ENCODE measurements at places on chromosomes 4 and X.

- DNase-seq: no peak
Observed at GRCh38 chr4:961351-962230, 11.8 kb downstream of the DGKQ start.

GRCh38 chrX:102650903-102651241 lies 411 bp upstream of the GPRASP1 start:
- no peak for DNase-seq

DNA sequence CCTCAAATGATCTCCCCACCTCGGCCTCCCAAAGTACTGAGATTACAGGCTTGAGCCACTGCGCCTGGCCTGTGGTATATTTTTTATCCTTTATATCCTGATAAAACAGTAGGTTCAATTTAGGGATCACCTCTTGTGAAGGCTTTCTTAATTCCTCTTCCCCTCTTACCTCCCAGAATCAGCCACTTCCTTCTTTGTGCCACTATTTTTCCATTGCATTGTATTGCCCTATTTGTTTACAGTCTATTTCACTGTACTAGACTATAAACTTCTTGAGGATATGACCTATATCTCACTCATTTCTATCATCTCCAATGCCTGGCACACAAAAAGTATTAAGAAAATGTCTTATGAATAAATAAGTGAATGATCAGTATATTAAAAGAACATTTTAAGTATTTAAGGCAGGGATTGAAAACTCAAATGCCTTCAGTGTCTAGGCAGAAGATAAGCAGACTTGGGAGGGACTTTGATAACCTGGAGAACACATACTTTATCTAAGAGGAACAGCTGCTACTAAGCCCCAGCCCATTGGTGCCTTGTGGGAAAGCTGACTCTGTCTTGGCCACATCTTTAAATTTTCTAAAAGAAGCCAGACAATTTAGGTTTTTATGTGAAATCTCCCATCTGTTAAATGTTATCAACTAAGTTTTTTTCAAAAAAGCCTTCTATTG lies 82.3 kb upstream of the OGT start:
- DNase-seq: no peak

- DNase-seq: no peak
Observed at GRCh38 chr4:39682138-39682537, 15.8 kb upstream of the UBE2K start.

DNA sequence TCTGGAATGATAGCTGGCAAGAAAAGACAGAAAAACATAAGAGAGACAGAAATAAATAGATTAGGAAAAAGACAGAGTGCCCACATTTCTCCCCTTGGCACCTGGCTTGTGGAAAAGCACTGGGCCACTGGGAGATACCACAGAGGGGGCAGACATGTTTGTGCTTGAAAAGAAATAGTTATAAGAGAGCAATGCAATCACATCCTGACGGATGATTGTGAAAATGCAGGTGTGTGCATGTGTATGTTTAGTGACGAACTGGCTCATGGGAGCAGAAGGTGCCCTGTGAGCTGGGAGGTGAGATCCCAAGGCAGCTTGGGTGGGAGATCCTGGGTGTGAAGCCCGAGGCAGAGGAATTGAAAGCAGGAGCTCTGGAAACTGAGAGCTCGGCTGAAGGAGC lies 617.9 kb downstream of the BCOR start:
- DNase-seq: no peak

- no peak for DNase-seq
Observed at GRCh38 chr4:105496899-105497298, 23.0 kb upstream of the PPA2 start.

DNA sequence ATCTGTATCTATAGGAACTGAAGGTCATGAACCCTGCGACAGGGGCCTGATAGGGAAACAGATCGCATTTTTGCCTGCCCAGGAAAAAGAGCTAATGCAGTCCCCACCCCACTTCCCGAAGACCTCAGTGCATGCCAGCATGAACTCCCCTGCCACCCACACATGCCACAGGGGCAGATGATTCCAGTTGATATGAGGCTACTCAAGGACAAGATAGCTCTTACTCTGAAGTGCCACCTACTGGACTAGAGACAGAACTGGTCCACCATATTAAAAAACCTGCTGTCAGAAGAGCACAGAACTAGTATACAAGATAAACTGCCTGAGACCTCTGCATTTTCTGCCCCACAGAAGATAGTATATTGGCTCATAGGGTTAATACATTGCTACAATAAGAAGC lies 68.0 kb downstream of the YIPF7 start:
- DNase-seq: no peak

DNA sequence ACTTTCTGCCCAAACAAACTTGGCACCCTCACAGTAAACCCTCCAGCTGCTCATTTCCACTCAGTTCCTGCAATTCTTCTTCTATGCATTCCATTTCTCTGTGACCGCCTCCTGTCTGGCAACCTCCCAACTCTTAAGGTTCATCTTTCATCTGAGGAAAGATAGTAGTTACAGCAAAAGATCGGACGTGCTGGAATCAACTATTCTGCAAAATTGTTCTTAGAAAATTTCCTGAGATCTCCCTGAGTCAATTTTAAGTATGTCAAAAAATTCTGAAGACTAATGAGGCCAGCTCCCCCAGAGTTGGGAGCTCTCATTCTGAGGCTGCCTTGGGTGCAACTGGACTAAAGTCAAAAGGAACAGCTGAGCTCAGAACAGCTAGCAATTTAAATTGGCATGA lies 1026.0 kb downstream of the ADGRL3 start:
- DNase-seq: no peak

GRCh38 chr4:26069218-26069617 lies 155.2 kb downstream of the SMIM20 start:
- DNase-seq: no peak
